Vagina (tissue), 2 donors: ENCODE measurements at places on chromosomes 3 and 15. TPM values are rescaled to one million over a fixed set of nuclear protein-coding genes. Genes with fewer than 3 reads are reported as not detected.

DNA sequence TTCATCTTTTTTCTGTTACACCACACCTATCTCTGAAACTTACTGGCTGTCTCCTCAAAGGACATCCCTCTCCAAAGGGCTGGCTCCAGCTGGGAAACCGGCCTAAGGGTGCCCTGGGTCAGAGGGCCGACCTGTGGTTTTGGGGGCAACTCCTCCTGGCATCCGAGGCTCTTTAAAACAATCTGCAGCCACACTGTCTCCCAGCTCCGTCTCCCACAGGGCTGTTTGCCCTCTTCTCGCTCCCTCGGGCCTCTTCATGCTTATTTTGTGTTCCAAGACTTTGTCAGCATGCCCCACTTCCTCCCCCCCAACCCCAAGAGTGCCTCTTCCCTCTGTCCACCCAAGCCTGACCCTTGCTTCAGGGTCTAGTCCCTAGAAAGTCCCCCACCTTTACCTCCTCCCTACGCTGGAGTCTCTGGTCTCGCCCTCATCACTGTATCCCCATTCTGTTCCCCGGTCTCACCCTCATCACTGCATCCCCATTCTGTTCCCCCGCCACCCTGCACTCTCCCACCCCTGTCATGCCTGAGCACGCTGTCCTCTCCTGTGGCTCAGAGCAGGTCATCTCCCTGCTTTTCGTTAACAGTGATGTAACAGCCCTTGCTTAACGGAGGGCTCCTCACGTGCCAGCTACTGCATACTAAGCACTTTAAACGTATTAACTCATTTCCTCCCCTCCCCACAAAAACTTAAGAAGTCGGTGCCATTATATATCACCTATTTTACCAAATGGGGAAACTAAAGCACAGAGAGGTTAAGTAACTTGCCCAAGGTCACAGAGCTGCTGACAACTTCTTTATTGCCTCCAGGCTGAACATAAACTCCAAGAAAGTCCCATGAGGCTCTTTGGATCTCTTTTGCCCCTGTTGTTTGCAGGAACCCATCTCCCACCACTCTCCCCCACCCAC lies 1.1 kb upstream of the CSK start:
- DNase-seq, result no peak

- no peak for DNase-seq
Observed at GRCh38 chr3:39285332-39285731, 5.5 kb upstream of the CX3CR1 start.

- no peak for DNase-seq
Observed at GRCh38 chr3:176005564-176005963, 1146.4 kb downstream of the NAALADL2 start.

- no peak for DNase-seq
Observed at GRCh38 chr3:94429517-94429916, 366.7 kb downstream of the NSUN3 start.

DNA sequence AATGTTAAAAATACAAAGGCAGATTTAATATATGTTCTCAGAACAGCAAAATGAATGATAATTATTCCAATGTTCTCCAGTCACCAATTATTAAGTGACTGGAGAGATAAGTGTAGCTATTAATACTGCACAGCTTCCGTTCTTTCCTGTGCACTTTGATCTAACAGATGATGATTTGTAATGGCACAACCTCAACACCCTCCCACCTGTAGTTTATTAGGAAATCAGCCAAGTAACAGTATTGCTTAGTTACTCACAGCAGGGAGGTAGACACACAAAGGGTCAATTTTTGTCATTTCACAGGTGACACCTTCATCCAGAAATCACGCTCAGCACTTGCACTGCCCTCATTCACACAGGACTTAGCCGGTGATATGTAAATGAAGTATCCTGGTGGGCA lies 688.1 kb downstream of the EPHA3 start:
- no peak for DNase-seq

The IGSF11 gene
- 3.4 TPM for total RNA-seq
